NCI-H446 (cell line): ENCODE measurements at places on chromosomes 6 and 20.

- DNase-seq = no peak
Measured at GRCh38 chr6:6545616-6546317, 42.8 kb upstream of the LY86 start.

DNA sequence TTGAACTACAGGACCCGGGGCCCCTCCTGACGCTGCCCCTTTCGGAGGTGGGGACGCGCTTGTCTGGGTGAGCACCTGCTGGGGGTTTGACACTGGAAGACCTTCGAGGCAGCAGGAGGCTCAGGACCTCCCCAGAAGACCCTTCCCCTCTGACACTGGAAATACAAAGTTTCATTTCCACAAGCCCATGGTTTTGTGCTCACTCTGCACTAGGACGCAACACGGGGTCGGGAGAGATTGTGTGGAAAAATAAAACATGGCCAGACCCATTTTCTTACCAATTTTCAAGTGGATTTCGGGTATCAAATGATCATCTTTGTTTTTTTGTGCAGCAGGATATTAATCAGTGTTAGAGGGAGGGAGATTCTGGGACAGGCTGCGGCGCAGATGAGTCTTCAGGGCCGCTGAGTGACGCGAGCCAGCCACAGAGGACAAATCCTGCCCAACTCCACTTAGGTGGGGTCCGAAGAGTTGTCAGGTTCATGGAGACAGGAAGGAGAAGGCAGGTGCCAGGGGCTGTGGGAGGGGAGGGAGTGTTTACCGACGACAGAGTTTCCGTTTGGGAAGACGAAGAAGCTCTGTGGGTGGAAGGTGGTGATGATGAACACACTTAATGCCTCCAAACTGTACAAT lies 160.0 kb upstream of the AFDN start:
- DNase-seq = no peak

DNA sequence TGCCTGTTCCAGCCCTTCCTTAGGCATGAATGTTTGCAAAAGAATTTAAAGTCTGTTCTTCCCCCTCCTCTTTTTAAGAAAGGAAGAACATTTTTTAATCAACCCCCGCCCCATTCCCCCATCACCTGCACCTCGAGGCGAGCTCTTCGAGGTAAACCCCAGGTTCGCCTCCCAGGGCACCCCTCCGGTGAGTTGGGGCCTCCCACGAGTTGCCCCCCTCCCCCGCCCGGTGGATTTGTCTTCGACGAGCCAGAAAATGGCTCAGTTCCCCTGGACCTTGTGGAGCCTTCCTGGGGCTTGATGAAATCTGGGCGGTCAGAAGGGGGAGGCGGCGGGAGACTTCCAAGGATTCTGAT lies 256 bp upstream of the OVOL2 start:
- no peak for DNase-seq

DNA sequence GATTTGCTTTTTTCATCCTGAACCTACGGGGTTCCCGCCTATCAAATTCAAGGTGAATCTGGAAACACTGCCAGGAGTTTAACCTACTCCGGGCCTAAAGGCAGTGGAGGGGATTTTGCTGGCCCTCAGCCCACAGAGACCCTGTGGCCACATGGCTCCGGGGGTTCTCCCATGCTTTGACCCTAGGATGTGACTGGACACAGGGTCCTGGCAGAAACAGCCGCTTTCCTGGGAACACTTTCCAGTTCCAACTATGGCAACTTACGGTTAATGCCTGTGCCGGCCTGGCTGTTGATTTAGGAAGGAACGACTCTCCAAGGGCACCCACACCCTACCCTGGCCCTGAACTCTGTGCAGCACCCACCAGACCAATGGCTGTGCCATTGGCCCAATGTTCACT lies 141.7 kb upstream of the RPS6KA2 start:
- DNase-seq = no peak

GRCh38 chr6:148736774-148737412 lies 9.9 kb upstream of the UST start:
- no peak for DNase-seq

- no peak for DNase-seq
Measured at GRCh38 chr6:129981598-129981997, 36.8 kb upstream of the L3MBTL3 start.

GRCh38 chr6:121647905-121648304 lies 212.5 kb downstream of the GJA1 start:
- no peak for DNase-seq

GRCh38 chr6:17032590-17032987 lies 69.3 kb upstream of the STMND1 start:
- DNase-seq = no peak

DNA sequence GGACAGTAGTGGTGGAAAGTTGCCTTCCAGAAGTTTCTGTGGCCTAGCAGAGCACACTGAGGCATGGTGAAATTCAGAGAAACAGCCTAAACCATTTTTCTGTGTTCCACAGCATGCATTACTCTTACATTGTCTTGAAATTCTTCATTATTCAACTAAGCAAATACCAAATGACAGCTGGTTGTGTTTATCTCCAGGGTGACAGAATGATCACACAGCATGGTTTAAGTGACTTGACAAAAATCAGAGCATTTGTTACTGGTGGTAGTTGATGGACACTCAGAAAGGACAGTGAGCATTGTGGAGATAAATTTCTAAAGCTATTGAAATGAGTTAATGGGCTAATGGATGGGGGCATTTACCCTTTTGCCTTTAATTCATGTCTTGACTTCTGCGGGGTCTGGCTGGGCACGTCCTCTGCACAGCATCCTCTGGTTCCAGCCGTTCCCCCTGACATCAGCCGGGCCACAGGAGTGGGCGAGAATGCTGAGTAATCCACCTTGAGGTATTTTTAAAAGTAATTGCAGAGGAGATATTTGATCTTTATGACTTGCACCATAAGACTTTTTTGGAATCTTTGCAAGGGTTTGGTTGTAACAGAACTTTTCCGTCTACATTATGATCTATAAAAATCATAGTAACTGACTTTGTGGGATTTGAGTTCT lies 78.9 kb upstream of the SCP2D1 start:
- no peak for DNase-seq

GRCh38 chr6:44067173-44068139 lies 59.8 kb downstream of the MRPL14 start:
- no peak for DNase-seq

DNA sequence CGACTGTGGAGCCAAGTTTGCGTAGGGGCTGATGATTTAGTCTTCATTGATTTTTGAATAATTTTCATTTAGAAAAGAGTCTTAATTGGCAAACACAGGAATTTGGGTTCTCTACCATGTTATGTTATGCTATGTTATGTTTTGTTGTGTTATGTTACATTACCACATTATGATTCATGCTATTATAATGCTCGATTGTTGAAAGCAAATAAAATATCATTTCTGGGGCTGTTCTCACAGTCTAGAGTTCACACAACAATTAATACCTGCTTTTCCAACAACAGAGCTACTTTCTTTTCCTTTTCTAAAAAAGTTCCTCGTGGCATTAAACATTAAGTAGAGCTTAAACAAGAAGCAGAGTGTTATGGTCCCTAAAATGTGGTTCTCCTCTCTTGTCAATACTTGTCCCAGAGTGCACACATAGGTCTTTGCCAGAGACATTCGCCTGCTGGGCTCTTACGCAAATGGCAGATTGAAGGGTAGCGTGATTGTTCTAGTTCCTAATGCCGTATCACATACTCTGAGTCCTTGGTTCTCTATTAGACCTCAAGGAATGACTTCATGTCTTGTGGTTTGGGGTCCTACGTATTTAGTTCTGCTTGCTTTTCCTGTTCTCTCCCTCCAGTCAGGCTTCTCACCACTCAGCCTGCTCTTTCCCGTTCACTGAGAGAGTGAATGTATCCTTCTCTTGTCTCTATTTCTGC lies 370.3 kb downstream of the CD109 start:
- DNase-seq = no peak

- peak; percentile 72 for DNase-seq
Measured at GRCh38 chr20:6142348-6142993, 19.6 kb upstream of the FERMT1 start.

DNA sequence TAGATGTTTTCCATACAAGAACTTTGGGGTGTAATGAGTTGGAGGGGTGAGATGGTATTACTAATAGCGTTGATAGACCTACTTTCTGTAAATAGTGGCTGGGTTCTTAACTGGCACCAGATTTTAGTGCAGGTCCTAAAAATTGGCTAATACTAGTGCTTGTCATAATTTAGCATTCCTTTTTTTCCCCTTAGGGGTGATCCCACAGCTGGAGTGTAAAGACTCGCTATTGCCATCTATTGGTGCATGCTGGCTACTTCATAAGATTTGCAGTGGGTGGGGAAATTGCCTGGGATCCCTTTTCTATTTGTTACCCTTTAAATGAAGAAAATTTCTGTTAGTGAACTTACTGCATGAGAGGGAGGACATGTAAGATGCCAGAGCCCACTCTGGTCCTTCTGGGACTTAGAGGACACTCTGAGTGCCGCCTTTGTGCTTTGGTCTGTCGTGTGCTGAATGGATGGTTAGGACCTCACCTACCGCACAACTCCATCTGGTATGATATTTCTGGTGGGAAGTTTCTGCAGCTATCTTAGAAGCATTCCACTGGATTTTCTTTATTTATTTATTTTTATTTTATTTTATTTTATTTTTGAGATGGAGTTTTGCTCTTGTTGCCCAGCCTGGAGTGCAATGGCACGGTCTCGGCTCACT lies 195.5 kb downstream of the JARID2 start:
- peak; percentile 66 for DNase-seq

GRCh38 chr6:19723545-19723944 lies 113.6 kb upstream of the ID4 start:
- no peak for DNase-seq

GRCh38 chr6:33050014-33050810 lies 23.2 kb downstream of the HLA-DPA1 start:
- no peak for DNase-seq

DNA sequence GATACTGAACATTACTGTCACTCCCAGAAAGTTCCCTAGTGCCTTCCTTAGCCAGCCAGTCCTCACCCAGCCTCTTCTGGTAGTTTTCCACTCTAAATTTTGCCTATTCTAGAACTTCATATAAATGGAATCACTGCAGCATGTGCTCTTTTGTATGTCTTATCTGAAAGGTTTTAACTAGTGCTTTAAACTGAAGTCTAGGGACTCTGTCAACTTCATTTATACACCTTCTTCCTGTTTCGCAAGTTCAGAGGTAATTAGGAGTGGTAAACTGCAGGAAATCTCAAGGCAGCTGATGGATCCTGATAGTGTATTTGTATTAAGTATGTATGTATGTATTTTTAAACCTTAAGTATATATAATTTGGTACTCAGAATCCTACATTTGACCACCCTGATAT lies 94.3 kb downstream of the TCP11 start:
- no peak for DNase-seq

- DNase-seq = no peak
Measured at GRCh38 chr6:150567380-150567779, 32.3 kb upstream of the PLEKHG1 start.

- DNase-seq = peak; percentile 71
Measured at GRCh38 chr20:57688864-57689263, 21.0 kb downstream of the PMEPA1 start.

GRCh38 chr20:56932575-56933330 lies 303.6 kb downstream of the TFAP2C start:
- no peak for DNase-seq

DNA sequence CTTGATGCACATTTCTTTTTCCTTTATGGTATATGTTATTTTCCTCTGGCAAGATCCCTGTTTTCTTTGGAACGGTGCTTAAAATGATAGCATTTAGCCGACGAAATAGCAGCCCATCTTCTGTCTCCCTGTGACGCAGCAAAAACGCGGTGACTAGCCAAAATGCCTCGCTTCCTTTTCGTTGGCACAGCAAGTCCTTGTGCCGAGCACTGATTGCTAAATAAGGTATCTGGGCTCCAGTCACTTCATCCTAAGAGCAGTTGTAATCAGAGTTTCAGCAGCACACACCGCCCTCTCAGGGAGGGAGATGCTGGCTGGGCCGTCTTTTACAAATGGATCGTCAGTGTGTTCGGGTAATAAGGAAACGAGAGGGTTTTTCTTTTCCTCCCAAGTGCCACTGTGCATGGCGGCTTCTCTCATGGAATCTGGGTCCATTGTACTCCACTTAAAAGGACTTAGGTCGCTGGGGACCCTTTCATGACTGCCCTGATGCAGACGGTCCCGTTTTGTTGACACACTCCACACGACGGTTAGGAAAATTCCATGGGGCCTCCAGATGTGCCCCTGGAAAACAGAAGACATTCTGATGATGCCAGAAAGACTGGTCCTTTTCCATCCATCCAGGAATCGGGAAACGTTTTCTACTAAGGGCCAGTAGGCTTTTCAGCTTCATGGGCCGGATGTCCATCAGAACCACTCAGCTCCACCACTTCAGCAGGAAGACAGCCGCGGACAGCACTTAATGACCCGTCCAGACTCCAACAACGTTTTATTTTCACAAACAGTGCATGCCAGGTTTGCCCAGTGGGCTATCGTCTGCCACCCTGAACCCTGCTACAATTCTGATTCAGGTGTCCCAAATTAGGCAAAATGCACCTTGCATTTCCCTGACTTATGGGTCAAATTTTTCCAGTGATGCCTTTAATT lies 185.5 kb downstream of the CDH4 start:
- no peak for DNase-seq

- DNase-seq = peak; percentile 23
Measured at GRCh38 chr20:41509316-41510200, 108.6 kb downstream of the CHD6 start.

DNA sequence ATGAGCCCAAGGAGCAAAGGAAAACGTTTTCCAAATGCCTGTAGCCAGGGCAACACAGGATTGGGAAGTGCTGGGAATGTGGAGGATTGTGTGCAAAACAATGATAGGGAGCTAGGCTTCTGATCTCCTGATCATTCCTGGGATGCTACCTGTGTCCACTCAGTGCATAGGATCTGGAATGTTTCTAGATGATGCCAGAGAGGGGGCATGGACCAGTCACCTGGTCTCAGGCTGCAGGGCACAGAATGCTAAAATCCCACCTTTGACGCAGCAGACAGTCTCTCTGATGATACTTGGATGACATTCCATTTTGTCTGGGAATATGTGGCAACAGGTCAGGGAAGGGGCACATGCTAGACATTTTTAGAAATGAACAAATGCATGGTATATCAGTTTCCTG lies 128.9 kb downstream of the CLIC5 start:
- no peak for DNase-seq

DNA sequence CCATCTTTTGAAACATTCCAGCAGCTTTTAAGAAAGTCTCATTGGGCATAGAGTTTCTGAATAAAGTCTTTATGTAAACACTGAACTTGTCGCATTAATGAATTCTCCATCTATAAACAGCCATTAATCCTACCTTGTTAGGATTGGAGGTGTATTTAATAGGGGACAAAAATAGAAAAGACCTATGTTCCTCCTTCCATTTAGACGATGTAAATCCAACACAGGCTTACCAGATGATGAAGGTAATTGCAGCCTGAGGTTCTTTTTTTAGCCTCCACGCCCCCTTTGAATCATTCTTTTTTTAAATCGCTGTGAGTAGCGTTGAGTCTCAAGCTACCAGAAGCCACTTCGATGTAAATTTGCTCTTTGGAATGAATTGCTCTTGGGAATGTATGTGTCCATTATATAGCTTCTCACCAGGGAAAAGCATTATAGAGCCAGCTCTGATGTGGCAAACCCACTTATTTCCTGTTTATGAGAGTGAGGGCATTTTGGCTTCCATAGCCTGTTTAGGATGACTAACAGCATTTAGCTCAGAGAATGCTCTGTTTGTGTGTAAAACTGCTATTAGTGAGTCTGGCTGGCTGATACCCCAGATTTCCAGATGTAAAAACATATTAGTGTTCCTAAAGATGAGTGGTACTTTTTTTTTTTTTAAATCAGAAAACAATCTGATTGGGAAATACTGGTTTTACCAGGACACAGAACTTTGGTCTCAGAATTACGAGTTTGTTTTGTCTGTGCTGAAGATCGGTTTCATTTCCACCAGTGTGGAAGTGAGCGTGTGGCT lies 74.9 kb upstream of the CLDN20 start:
- DNase-seq = no peak

GRCh38 chr20:40821429-40821828 lies 132.4 kb upstream of the MAFB start:
- no peak for DNase-seq
